Activated CD4-positive, alpha-beta T cell treated with anti-CD3 and anti-CD28 coated beads for 4 hours (primary cell): ENCODE measurements at places on chromosomes 1 and 21.

DNA sequence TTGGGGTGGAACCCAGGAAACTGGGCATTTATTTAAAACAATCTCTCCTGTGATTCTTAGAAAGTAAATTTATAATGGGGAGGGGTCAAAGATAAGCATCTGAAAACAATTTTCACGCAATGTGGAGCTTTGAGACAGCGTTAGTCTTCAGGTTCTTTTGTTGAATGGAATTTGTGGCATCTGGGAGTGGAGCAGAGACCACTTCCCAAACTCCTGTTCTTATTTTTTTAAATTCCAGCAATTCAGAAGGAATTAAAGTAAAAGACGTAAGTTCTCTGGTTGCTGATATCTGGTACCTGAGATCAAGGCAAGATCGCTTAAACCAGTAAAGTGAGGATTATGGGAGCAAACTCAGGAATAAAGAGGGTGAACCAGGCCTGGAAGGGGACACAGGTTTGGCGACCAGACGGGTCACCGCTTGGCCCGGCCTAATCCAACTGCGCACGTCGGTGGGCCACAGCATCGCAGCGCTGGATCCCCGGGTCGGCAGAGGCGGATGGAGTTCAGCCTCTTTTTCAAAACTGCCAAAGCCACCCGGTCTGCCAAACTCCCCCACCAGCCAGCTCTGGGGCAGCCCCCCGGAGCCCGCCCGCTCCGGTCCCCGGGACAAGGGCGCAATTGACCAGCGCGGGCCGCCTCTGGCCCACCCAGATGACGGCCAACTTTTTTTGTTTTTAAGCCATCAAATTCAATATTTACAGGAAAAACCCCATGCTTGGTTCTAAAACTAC is 754 bp upstream of the PDPN start:
- no peak for DNase-seq

GRCh38 chr1:226110249-226111097 is 48.0 kb downstream of the H3-3A start:
- DNase-seq: peak; percentile 42

DNA sequence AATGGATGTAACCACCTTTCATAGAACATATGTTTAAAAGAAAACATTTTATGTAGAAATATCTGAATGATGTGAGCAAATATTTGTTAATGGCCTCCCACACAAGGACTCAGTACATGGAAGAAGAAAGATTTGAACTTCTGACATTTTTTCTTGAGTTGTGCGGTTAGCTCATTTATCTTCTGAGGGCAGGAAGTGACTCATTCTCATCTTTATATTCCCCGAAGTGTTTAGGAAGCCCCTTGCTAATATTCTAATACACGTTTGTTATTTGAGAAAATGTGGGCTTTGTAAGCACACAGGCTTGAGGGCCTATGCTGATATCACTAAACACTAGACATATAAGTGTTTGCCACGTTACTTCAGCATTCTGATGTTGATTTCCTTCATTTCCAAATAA is 392.5 kb upstream of the PTBP2 start:
- DNase-seq: no peak

DNA sequence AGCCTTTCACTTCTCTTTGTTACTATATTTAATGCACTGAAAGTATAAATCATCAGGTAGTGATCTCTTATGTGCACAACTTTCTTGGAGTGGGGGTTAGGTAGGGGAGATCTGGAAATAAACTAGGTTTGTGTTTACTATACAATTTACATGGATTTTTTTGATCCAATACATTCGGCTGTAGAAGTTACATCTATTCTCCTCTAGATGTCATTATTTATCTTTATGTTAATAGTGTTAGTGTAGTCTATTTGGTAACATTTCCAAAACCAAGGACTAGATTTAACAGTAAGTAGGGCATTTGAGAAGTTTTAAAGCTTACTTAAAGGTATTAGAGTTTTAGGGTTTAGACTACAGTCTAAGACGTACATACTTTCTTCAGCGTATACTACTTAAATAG is 5.4 kb downstream of the VPS45 start:
- no peak for DNase-seq

- no peak for DNase-seq
Observed at GRCh38 chr21:14617040-14617393, 70.9 kb upstream of the SAMSN1 start.

- DNase-seq: no peak
Observed at GRCh38 chr21:46456750-46457149, 1.9 kb upstream of the DIP2A start.

- peak; percentile 67 for DNase-seq
Observed at GRCh38 chr1:43991476-43992231, at the start of gene CCDC24. TSS of gene CCDC24 (plus strand) at chr1:43991599. CDS start at chr1:43991879, 280 bp downstream.

GRCh38 chr1:116878804-116879477 is 30.8 kb upstream of the PTGFRN start:
- peak; percentile 24 for DNase-seq

- DNase-seq: peak; percentile 37
Observed at GRCh38 chr21:20999659-21000058, 1.4 kb downstream of the NCAM2 start.

DNA sequence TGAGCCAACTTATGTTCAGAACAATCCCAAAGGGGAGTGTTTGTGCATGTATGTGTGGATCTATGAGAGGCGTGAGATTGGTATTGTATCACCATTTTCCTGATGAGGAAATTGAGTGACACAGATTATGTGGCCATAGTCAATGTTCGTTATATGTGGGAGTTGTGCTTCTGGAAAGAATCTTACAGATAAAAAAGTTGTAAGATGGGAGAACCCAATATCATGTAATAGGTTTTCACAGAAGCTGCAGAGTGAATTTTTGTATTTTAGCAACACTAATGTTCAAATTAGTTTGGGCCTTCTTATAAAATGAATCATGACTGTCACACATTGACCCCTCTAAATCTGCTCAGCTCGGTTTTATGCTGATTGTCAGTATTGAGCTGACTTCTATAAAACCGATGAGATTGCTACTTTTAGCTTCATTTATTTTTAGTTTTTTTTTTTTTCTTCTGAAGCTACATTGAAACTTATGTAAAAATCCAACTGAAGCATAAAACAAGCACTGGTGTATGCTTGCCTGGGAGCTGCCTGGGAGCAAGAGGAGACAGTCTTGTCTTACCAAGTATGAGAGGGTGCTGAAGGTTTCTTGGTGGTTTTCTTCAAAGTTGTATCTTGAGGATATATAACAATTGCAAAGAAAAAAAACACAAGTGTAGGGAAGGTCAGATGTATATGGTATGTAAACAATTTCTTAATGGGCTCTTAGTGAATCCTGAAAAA is 4.1 kb downstream of the RWDD3 start:
- DNase-seq: no peak

DNA sequence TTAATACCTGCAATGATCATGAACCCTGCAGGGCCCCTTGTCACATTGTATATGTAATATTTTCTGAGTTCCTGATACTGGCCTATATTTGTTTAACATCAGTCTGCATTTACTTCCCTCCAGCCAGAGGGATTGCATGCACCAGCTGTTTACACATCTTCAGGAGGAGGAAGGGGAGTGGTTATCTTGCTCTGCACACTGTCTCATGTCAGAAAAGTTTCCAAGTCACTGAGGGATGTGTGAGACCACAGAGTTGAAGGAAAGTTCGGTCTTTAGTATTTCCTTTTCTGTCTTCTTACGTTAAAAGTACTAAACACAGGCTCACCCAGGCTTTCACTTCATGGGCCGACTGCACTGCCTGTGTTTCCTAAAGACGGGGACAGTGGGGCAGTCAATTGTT is 574.1 kb downstream of the LMO4 start:
- no peak for DNase-seq

DNA sequence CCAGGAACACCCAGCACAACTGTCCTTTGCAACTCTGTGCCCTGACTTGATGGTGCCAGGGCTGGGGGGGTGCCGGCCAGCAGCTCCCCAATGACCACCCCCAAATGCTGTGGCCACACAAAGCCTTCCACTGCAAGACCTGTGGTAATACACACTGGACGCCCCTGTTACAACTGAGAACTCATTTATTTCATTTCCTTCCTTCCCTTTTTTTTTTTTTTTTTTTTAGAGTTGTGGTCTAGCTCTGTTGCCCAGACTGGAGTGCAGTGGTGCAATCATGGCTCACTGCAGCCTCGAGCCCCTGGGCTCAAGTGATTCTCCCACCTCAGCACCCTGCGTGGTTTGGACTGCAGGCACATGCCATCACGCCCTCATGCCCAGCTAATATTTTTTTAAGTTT is 25.2 kb downstream of the TP73 start:
- no peak for DNase-seq

DNA sequence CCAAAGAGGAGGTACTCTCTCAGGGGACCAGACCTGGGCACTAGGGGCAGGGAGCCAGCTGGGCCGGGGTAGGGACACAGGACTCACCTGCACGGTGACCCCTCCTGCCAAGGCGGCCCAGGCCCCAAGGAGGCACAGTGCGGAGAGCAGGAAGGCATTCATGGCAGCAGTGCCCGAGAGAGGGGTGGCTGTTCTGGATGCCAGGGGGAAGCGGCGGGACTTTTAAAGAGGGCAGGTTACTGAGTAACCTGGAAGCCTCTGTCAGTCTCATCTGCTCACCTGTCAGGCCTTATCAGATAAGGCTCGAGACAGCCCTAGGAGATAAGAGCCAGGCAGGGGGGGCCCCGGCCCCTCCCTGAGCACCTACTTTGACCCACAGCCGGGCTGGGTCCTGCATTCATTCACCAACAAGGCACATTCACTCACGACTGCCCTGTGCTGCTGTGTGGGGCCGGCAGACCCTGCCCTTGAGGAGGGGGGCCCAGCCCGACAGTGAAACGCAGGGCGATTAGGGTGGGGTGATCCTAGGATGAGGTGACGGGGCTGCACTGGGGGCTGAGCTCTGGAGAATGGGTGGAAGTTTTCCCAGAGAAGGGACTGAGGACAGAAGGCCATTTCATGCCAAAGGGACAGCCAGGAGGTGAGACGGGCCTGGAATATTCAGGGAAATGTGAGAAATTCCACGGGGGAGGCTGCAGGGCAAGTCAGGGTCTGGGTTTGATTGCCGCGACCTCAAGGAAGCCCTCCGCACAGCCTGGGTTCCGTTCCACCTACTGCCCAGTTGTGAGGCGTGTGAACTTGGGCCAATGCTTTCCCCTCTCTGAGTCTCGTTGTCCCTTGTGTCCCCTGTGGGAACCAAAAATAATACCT is at the start of gene GUCA2A:
Gene GUCA2A (minus strand): TSS at position 195 of the 870 bp plus-strand sequence. CDS start 33 bp downstream, at position 162.
- DNase-seq: no peak

DNA sequence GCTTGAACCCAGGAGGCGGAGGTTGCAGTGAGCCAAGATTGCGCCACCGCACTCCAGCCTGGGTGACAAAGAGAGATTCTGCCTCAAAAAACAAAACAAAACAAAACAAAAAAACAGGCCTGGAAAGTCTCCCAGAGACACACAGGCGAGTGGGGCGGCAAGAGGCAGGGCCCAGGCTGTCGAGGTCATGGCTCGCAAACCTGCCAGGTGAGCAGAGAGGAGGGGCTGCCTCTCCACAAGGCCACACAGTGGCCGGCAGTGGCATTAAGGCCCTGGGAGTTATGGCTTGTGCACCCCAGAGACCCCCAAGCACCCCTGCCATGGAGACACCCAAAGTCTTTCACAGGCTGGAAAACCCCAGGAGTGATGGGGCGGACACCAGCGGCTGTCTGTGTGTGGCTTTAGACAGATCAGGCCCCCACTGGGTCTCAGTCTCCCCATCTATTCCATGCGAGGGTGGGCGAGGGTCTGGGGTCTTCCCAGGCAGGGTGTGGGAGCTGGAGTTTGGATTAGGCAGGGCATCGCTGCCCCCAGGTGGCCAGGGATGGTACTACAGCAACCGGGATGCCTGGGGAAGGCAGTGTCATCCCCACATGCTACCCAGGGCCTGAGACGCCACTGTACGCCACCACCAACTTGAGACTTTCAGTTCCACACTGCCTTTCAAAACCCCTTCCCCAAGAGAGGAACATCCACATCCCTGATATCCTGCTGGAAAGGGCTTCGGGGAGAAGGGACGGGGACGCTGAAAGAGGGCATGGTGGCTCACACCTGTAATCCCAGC is 7.3 kb upstream of the CTRC start:
- peak; percentile 63 for DNase-seq

GRCh38 chr1:96361961-96362360 is 359.6 kb upstream of the PTBP2 start:
- no peak for DNase-seq

DNA sequence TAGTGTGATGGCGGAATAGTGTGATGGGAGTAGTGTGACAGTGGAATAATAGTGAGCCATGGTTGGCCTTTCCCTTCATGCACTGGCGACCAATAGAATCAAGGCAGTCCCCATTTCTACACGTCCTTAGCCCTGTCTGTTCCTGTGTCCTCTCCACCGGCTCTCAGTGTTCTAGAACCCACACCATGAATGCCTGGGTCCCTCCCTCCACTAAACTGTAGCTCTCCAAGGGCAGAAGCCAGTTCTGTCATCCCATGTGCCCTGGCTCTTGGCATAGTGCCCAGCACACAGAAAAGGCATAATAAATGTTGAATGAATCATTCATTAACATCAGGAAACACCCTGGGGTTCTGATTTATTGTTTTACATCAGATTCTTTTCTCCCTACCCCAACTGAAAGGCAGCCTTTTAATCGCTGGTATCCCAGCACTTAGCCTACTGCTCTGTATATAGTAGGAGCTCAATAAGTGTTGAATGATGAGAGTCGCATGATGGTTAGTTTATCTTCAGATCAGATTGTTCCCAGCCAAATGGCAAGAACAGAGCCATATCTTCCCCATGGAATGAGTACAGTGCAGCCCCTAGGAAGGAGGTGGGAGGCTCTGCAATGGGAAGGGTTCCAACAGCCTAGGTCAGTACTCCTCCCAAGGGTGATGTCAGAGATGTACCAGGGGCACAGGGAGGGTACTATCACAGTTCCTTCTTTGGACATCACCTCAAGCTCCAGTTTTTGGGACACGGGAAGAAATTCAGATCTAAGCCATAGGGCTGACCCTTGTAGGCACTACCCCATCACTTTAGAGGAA is 325.7 kb downstream of the HHAT start:
- DNase-seq: no peak

DNA sequence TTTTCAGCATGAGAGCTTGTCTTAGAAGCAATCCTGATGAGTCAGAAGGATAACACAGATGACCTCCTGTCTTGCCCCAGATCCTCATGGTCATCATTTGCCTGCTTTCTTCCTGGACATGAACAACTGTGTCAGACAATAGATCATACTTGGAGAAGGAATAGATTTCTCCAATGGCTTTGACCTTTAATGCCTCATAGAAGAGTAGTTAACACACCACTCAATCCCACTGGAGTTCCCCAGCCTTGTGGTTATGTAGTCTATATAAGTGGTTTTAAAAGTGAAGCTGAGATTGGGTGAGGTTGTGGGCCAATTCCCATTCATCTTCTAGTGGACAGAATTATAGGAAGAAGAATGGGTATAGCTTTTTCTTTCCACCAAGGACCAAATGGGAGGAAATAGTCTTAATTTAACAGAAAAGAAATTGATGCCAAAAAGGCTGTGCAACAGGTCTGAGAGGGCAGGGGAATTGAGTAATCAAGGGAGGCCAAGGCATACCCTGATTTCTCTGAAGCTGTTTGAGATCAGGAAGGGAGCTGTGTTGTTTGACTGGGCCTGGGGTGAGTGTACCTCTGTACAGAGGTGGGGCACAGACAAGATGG is 14.4 kb downstream of the PRCC start:
- no peak for DNase-seq

- DNase-seq: no peak
Observed at GRCh38 chr1:224585051-224585450, 31.1 kb upstream of the CNIH3 start.
